Nasal cavity respiratory epithelium epithelial cell of viscerocranial mucosa (primary cell): ENCODE measurements at places on chromosomes 3 and 15. TPM values are rescaled to one million over a fixed set of nuclear protein-coding genes. Genes with fewer than 3 reads are reported as not detected.

SAMD7 gene
- total RNA-seq, result not detected in 2 replicates

MITF gene
- 2.1 and 3.3 TPM in 2 replicates for total RNA-seq

STARD5 gene
- 5.1 and 13.6 TPM in 2 replicates for total RNA-seq

MUSTN1 gene
- not detected in 2 replicates for total RNA-seq

CSPG5 gene
- total RNA-seq, result 0.36 and 1.7 TPM in 2 replicates

PRICKLE2 gene
- total RNA-seq, result 2.4 and 29.0 TPM in 2 replicates

SPINT1 gene
- 196 and 485 TPM in 2 replicates for total RNA-seq

HEMK1 gene
- total RNA-seq, result 4.4 and 10.8 TPM in 2 replicates

SERPINI2 gene
- total RNA-seq, result not detected in 2 replicates

ONECUT1 gene
- total RNA-seq, result not detected in 2 replicates
